ENCODE measurements at places on chromosomes 12 and 14. TPM values are rescaled to one million over a fixed set of nuclear protein-coding genes. Genes with fewer than 3 reads are reported as not detected.

- peaks cover 7% of the 10 kb centered on the region for H3K36me3 ChIP-seq
- no peaks in the 10 kb centered on the region for H3K4me1 ChIP-seq
- no peak overlapping the region for H3K27ac ChIP-seq
- no peak overlapping the region for H3K4me3 ChIP-seq
Measured at GRCh38 chr12:128871516-128871892, 18.2 kb downstream of the GLT1D1 start.

The CATSPERB gene
- 5.7 TPM for total RNA-seq

The ALDH1L2 gene
- total RNA-seq, result 1.5 TPM

The ACSS3 gene
- total RNA-seq, result 15.9 TPM

The C12orf50 gene
- 0.10 TPM for total RNA-seq

- peak overlapping the region; percentile 18 for H3K27ac ChIP-seq
- H3K36me3 ChIP-seq, result no peaks in the 10 kb centered on the region
- no peak for DNase-seq
Measured at GRCh38 chr14:78308079-78308478, 137.9 kb downstream of the NRXN3 start.

The TCL1B gene
- total RNA-seq, result not detected

DNA sequence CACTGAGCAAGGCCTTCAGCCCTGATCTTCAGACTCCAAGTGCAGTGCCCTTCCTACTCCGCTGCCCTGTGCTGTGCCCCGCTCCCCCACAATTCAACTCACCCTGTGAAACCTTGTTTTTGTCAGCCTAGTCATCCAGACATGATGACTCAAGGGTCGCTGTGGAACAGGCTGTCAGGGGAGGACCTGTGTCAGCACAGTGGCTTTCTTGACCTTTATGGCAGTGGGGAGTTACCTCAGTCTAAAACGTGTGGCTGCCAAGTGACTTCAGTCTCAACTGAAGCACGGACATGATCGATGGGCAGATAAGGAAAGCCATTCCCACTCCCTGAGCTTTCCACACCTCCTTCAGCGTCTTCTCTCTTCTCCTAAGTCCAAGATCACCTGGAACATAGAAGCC, 16.3 kb upstream of the FLVCR2 start:
- peaks cover 18% of the 10 kb centered on the region for H3K27me3 ChIP-seq
- H3K27ac ChIP-seq, result no peak overlapping the region
- H3K36me3 ChIP-seq, result no peaks in the 10 kb centered on the region
- no peaks in the 10 kb centered on the region for H3K4me1 ChIP-seq
- no peak for DNase-seq

The BORCS5 gene
- 22.0 TPM for total RNA-seq

DNA sequence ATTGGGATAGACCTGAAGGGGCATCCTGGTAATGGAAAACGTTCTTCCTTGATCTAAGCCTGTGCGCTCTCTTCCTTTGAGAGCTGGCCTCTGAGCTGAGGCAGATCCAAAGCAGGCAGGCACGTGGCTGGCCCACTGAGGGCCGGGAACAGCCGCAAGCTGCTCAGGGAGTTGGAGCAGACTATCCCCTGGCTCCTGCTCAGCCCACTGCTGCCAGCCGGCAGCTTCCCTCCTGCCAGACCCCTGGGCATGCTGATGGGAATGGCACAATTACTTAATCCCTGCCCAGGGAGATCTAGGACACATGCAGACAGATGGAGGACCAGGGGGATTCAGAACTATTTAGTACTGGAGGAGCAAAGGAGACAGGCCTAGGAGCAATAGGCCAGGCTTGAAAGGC, 14.4 kb downstream of the NEUROD4 start:
- DNase-seq, result no peak
- no peak overlapping the region for H3K4me3 ChIP-seq
- H3K27me3 ChIP-seq, result peaks cover 9% of the 10 kb centered on the region

- H3K36me3 ChIP-seq, result no peaks in the 10 kb centered on the region
- peaks cover 12% of the 10 kb centered on the region for H3K4me1 ChIP-seq
Measured at GRCh38 chr12:12759234-12759915, 26.1 kb upstream of the APOLD1 start.

The RNASE7 gene
- not detected for total RNA-seq

The KERA gene
- not detected for total RNA-seq
